NCI-H2081 (cell line): ENCODE measurements at places on chromosomes 4 and X.

DNA sequence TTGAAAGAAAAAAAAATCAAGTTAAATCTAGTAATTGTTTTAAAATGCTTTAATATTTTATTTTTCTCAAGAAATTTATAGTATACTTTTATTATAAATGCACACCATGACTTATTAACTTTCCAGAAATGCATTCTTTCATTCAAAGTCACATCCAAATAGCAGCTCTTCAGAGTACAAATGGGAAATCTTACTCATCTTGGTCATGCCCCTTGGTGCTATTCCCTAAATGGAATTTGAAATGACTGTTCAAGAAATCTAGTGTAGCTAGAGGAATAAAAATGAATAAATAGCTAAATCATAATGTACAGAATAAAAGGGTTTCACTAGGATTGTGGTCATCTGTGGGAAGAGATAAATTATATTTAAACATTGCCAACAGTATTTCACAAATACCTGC, 1139.7 kb downstream of the PCDH18 start:
- no peak for DNase-seq

DNA sequence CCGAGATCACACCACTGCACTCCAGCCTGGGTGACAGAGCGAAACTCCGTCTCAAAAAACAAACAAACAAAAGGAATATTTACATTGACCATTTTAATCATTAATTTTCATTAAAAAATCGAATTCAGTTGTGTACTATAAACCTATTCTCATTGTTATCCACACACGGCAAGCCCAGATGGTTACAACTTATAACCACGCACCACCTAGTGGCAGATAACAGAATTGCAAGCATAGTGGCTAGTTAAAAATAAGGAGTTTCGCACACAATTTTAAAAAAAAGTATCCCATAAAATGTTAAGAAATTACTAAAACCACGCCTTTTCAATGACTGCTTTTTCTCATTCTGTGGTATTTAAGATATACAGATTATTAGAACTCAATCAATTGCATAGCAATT, 25.4 kb downstream of the MBNL3 start:
- peak; percentile 17 for DNase-seq

DNA sequence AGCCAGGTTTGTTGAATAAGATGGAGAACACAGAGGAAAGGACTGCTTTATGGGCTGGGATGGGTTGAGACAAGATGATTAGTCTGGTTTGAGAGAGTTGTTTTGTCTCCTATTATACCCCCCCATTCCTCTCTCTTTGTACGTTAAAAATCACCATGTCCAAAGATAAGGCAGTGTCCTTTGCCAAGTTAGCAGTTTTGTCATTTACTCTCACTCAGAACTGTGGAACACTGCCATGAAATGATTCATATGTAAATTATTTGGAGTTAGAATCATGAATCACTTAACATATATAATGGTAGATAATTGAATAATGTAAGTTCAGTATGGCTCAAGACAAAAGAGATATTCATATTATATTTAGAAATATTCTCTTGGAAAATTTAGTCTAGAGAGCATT, 151.3 kb downstream of the DCLK2 start:
- no peak for DNase-seq

DNA sequence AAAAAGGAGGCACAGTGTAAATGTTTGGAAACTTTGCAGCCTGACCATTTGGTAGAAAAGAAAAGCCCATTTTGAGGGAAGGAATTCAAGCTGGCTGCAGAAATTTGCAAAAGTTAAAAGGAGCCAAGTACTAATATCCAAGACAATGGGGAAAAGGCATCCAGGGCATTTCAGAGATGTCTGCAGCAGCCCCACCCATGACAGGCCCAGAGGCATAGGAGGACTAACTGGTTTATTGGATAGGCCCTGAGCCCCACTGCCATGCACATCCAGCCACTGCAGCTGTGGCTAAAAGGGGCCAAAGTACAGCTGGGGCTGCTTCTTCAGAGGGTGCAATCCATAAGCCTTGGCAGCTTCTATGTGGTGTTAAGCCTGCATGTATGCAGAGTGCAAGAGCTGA, 104.9 kb downstream of the HS3ST1 start:
- no peak for DNase-seq

DNA sequence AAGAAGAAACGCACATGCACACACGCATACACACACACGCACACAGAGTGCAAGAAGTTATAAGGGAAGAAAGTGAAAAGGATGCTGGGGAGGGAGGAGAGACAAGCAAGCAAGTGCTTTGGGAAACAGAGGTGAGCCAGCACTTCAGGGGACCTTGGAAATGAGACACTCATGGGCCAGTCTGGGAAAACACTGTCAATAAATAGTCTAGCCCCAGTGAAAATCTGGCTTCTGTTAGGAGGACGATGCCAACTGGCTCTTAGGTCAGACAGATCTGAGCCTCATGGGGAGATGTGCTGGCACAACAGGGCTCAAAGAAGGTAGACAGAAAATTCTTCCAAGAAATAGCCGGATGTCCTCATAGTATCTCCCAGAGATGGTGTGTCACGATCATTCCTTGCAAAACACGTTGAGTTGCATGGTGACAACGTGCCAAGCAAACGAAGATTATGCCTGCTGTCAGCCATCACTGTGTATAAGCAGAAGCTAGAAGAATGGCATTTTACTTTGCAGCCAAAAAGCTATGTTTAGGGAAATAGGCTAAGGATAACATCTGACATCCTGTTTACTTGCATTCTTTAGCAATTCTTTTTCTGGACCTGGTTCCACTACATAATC, 557 bp upstream of the ARHGEF6 start:
- no peak for DNase-seq

DNA sequence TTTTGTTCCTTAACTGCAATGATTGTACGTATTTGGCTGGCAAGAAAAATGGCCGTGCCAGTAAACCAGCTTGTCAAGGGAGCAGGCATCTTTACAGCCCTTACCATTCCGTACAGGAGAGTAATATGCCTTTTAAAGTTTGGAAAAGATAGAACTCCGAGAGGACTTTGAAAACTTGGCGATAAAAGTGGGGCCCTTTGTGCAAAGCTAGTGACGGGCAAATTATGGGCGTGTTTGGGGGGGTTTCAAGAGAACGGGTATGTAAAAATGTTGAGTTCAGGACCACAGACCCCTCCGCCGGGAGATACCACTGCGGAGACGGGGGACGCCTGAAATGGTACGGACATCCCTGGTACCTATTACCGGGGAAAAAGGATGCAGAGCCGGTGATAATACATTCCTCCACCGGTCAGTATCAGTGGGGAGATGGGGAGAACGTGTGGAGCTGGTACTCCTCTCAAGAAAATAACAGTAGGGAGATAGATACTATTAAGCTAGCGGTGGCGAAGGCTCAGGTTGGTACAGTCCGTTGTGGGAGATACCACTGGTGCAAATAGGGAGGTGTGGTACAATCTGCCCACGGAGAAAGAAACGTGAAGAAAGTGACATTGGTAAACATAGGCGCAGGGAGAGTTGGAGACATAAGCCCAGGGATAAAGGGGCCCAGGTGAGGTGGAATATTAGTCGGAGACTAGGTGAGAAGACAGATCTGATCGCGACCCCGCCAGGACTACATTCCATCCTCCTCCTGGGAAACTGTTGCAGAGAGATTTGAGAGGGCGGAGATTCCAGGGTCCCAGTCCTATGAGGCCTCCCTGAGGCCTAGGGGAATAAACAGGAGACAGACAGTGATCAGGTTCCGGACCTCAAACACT, 14.5 kb downstream of the SPACA5 start:
- peak; percentile 86 for DNase-seq

DNA sequence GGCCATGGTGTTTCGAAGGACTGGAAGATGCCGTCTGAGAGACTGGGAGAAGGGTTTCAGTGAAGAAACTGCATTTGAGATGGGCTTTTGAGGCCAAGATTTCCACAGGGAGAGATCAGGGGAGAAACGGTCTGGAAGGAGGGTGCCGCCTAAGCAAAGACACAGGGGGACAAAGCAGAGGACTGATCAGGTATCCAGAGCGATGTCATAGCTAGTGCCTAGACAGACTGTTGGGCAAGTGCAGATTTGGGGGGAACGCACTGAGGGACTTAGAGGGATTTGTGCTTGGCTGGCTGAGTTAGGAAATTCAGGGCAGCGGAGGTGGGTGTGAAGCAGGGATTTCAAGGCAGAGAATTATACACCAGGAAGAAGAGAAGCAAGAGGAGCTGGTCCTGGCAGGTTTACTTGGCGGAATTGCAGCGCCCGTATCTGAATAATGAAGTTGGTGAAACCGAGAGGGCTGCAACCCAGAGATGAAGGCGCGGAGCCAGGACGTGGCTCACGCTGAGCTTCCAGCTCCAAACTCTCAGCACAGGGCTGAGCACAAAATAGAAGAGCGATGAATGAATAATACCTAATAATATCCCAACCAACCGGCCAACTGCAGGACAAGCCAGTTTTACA, 106.9 kb downstream of the MAML3 start:
- DNase-seq = no peak

DNA sequence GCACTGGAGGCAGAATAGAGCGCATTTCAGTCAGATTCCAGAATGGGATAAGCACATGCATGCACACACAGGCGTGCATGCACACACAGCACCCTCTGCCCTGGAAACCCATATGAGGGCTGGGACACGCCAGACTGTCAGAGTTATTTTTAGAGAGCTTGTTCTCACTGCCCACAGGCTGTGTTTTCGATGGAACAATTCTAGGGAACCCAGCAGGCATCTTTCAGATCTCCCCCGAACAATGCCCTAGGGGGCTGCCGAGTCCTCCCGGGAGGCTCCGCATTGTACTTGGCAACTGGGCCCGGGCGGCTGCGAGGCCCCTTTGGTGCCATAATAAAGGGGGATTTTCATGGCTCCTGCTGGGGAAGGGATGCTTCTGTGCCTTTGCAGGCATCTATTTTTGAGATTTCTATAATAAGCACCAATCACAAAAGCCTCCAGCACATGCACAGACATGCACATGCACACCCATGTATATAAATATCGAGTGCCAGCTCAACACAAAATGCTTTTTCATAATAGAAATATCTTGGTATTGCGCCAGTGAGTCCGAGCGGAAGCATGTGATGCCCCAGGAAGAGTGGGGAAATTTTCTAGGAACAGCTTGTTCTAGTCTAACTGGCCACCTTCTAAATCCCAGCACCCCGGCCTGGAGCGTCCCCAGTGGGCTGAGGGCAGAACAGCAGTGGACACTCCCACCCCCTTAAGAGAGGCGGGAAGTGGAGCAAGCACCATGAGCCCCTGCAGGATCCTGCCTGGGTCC, 88.5 kb downstream of the PHKA2 start:
- no peak for DNase-seq

DNA sequence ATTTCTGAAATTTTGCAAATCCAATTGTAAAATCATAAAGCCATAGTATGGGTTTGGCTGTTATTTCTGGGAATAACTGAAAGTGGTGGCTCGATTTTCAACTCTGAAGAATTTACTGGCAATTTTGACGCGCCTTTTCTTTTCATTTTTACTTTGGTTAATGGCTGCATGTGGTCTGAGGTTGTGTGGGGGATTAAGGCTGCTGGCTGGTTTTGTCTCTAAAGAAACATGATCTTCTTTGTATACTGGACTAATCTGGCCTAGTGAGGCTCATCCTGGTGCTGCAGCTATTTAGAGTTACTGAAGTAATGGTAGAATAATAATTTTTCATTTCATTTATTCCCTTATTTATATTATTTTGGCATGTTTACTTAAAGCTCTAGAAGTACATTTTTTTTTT, 164.0 kb downstream of the RNF150 start:
- DNase-seq = no peak

DNA sequence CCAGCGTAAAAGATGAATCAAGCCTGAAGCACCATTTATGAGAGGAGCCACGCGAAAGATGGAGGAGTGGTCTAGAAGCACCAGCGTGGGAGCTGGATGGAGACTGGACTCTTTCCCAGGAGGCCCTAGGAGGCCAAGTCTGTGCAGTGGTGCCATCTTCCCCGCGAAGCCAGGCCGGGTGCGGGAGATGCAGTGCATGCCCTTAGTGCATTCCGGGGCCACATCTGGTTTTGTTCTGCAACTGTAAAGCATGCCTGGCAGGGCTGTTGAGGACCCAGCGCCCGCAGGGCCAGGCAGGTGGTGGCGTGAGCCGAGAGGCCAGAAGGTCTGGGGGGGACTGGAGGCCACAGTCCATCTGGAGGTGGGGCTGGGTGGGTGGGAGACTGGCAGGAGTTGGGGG, 78.6 kb upstream of the ADRA2C start:
- DNase-seq = no peak

GRCh38 chr4:148737061-148737770, 295.0 kb upstream of the NR3C2 start:
- DNase-seq = no peak
